Tibial artery (tissue), 4 donors: ENCODE measurements at places on chromosomes 2 and 18.

GRCh38 chr2:192735447-192735846 lies 540.7 kb upstream of the TMEFF2 start:
- no peak for DNase-seq

GRCh38 chr2:194539425-194539824 lies 1117.6 kb upstream of the SLC39A10 start:
- no peak for DNase-seq

GRCh38 chr2:206556357-206556949 lies 85.8 kb upstream of the FAM237A start:
- no peak for DNase-seq

- DNase-seq: no peak
These were observed 616.7 kb downstream of the GALR1 start for GRCh38 chr18:77866351-77866750.

DNA sequence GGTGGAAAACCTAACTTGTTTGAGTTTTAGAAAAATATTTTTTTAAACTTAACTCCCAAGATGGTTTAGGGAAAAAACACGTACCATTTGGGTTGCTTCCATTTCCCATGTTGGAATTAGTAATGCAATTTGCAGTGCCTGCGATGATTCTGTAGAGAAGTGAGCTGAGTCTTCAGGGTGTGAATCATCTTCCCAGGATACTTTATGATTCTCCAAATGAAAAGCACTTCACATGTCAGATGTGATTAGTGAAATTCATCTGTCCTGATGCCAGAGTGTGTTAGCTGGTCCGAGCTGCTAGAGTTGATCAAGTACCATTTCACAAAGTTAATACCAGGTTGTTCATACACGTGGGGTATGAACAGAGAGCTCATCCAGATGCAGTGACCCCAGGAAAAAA lies 59.1 kb downstream of the ACOXL start:
- no peak for DNase-seq

- DNase-seq: peak; percentile 83
These were observed 1.3 kb downstream of the FMNL2 start for GRCh38 chr2:152336119-152336853.

DNA sequence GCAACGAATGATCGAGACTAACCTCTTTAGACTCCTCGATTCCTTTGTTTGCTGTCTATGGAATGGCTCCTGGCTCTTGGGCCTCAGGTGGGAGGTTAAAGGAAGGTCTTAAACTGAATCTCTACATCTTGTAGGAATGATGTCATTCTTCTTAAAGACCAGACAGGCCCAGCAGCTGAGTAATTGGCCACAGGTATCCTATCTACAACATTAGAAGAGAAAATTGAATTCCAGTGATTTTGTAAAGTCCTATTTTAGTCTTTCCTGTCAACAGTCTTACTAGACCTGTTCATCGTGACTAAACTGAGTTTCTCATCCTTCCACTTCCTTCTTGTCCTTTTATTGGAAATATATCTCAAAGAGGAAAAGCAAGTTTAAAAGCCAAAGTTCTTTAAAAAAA lies 274.8 kb downstream of the ALPK2 start:
- no peak for DNase-seq

DNA sequence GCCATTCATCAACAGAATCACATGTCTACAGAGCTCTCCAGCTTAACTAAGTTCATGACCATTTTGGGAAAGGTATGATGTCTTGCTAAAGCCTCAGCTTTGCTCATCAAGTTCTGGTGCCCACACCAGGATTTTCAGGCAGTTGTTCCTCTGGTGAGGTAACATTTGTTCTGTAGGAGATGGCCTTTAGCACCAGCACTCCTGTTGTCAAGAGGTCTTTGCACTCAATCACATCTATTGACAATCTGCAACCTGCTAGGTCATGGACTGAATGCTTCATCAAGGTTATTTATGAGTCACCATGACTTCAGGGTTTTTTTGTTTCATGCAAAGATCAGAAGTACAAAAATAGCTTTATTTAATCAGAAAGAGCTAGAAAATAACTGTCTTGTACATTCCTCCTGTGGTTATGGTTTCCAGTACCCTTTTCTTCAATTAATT lies 36.6 kb upstream of the VIT start:
- DNase-seq: no peak

- DNase-seq: no peak
These were observed 41.2 kb downstream of the SLC9A4 start for GRCh38 chr2:102514061-102514785.
